ENCODE measurements at places on chromosomes 11 and 22.

DNA sequence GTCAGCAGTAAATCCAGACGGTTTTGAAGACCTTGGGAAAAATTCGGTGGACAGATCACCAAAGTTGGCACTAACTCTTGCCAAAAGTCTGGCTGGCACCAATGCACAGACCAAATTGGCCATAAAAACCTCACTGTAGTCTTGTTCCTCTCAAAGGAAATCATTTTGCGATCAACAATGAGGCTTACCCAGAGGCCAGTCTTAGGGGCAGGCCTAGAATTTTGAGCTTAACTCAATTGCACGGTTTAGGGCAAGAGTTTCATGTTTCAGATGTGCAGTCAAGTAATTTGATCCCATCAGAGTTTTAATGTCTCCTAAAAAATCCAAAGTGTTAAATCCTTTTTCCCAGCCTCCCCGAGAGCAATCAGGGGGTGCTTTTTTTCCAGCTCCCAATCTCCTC is 19.0 kb downstream of the MPPED2 start:
- DNase-seq, result no peak

DNA sequence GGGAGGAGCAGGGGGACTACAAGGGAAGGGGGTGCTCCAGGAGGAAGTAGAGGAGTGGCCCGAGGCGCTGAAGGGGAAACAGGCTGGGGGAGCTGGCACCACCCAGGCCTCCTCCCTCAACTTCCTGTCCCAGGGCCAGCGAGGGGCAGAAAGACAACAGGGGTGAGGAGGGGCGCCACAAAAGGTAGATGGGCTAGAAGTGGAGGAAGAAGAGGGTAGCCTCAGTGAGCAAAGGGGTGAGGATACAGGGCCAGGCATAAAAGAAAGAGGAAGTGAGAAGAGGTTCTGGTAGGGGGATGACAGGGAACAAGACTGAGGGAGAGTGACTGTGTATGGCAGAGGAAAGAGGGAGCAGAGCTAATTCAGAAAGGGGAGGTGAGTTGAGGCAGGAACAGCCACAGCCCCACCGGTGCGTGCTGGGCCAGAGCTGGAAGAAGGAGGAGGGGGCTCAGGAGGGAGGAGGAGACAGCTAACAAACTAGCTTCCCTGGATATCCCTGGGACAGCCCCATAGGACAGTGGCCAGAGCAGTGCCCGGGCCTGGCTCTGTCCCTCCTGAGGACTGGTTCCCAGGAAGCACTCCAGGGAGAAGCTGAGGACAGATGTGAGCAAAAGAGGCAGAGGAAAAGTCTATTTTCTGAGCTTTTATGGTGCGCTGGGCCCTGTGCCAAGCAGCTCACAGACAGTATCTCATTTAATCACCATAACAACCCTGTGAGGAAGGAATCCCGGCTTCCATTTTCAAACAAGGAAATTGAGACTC is 8.5 kb downstream of the DCHS1 start:
- peak; percentile 63 for DNase-seq

DNA sequence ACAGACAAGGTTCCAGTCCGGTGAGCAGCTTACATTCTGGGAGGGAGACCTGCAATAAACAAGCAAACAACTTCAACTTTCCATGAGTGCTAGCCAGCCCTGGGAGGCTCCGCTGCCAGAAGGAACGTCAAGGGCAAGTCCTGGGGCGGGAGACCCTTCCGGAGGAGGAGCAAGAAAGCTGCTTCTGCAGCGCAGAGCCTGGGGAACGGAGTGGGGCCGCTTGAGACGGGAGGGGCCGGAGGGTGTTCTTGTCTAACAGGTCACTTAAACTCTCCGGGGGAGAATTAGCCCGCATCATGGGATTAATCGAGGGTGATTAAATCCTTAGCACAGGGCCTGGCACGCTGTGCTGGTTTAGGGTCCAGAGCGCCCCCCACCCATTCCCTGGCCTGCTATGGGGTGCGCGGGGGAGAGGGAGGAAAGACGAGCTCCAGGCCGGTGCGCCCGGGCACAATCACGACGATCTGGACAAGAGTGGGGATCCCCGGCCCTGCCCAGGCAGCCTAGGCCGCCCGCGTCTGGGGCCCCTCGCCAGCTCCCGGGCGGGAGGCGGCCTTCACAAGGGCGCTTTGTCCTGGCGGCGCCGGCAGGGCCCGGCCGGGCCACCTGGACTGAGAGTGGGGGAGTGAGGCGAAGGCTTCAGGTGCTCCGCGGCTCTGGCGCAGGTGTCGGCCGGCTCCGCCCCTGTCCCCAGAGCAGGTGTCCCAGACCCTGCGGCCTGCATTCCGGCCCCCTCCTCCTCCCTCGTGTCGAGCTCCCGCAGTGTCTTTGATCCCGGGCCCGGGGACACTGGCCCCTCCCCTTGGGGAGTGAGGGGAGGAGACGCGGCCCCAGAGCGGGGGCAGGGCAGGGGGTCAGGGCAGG is 663 bp upstream of the LARGE2 start:
- DNase-seq, result no peak

DNA sequence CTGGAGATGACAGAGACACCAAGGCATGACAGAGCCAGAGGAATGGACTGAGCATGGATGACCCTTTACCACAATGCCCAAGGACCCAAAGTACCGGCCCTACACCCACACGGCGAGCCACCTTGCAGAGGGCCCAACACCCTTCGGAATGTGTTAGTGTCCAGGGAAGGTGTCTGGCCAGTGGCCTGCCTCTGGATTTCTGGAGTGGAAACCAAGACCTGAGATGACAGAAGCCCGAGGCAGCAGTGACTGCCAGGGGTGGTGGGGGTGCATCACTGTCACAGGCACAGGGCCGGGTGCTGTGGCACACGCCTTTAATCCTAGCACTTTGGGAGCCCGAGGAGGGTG is 28.7 kb downstream of the PDGFB start:
- no peak for DNase-seq

GRCh38 chr22:37499027-37499707 is 13.0 kb upstream of the MFNG start:
- DNase-seq, result no peak

- no peak for DNase-seq
These were observed 31.6 kb upstream of the MYH9 start for GRCh38 chr22:36419177-36419911.

GRCh38 chr11:119148720-119149017 is 183 bp upstream of the ABCG4 start:
- DNase-seq, result no peak

DNA sequence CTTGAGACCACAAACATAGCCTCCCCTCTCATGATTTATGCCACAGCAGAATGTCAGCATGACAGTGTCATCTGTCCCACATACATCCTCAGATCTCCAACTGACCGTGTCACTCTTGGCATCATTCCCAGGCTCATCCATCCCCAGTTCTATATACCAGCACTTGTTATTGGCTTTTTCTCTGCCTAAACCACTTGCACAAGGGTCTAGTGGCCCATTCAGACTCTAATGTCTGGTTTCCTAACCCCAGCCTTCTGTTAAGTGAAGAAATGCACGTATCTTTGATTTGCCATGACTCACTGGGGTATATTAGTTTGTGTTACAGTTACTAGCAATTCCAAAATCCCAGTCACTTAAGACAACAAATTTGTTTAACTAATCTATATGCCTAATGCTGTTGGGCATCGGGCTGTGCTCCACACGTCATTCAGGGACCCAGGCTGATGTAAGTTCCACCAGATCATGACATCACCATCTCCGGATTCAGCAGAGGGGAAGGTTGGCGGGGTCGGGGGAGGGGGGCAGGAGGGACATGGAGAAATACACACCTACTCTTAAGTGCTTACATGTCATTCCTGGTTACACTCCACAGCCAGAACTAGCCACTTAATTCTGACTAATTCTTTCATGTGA is 517.4 kb downstream of the BUD13 start:
- no peak for DNase-seq

DNA sequence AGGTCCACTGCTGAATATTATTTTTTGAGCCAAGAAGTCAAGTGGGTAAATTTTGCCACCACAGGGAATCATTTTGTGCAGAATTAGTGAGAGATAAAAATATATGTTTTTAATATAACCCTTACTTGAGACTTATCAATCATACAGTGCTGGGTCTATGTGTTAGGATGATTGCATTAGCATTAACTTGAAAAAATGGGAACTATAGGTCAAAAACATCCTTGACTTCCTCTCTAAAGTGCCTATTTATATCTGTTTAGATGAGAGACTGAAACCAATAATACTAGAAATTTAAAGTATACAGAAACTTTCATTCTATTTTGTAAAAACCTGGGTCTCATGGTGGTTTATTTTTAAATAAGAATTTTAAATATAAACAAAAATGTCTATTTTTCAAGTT is 65.1 kb upstream of the CARD18 start:
- DNase-seq, result no peak

DNA sequence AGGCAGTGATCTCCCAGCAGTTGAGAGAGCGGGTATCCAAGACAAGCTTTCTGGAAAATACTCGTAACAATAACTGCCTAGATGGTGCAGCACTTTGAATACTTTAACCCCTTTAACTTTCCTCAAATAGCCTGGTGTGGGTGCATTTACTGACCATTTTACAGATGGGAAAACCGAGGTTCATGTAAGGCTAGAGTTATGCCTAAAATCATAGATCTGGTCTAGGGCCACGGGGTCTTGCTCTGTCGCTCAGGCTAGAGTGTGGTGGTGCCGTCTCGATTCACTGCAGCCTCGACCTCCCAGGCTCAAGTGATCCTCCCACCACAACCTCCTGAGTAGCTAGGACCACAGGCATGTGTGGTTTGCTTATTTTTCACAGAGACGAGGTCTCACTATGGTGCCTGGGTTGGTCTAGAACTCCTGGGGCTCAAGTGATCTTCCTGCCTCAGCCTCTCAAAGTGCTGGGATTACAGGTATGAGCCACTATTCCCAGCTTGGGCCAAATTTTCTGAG is 269.2 kb upstream of the SYN3 start:
- no peak for DNase-seq

GRCh38 chr11:109309153-109309552 is 112.8 kb upstream of the C11orf87 start:
- no peak for DNase-seq

DNA sequence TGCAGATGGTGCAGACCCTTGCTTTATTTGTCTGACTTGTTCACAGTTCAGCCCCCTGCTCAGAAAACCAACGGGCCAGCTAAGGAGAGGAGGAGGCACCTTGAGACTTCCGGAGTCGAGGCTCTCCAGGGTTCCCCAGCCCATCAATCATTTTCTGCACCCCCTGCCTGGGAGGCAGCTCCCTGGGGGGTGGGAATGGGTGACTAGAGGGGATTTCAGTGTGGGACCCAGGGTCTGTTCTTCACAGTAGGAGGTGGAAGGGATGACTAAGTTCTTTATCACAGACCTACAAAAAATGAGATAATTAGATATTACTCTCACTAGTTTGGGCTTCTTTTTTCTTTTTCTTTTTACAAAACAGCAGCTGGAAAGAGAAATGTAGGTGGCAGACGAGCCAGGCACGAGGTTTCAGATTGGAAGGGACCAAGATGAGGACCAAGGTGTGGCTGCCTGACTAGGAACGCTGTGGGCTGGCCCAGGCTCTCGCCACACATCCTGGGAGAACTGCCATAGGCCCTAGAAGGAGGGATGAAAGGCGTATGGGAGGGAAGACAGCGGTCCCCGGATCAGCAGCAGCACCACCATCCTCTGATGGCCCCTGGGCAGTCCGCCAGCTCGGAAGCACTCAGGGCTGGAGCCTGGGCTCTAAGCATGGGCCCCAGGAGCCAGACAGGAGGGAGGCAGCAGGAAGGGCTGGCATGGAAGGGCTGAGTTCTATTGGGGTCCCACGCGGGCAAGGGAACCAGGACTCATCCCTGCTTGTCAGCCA is 14.2 kb downstream of the TXN2 start:
- no peak for DNase-seq

GRCh38 chr11:61966734-61967115 is 709 bp downstream of the FTH1 start:
- no peak for DNase-seq

DNA sequence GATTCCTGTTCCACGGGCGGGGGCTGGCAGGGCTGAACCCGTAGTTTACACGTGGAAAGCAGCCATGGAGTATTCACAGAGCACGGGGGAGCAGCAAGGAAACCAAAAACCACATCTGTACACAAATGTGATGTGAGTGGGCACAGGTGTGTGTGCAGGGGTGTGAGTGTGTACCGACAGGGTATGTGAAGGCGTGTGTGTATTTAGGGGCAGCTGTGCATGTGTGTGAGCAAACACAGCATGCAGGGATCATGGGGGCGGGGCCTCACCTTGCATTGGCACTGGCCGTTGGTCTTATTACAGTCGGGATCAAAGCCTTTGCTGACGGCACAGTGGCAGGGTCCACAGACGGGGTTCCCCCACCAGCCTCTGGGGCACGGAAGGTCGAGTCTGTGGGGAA is 58.4 kb downstream of the TRMU start:
- no peak for DNase-seq

DNA sequence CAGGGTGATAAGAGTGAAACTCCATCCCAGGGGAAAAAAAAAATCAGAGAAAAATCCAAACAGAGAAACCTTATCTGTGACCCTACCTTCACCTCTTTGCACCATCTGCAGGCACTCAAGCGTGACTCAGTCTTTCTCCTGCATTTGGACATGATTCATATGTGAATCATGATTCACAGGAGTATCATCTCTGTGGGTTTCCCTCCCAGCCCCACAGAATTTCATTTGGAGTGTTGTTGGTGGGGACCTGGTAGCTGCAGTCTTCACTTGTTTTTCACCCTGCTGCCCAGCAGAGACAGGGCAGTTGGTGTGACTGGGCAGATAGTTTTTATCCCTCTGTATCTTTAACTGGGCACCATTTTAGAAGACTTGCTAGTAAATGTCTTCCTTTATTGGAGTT is 75.7 kb downstream of the DEPDC5 start:
- DNase-seq, result peak; percentile 24

DNA sequence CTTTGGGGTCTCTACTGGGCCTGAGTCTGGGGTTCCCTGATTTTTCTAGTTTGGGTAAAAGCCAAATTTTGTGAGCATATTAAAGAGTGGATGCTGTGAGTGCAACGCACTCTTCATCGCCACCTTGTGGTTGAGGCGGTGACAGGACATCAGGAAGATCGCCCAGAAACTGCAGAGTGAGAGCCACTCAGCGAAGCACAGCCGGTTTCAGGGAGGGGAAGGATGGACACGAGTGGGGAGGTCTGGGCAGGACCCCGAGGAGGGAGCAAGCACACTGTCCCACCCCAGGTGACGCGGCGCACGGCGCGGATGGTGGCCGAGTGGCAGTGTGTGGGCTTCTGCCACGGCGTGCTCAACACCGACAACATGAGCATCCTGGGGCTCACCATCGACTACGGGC is 9.1 kb downstream of the SELENOO start:
- no peak for DNase-seq

GRCh38 chr22:50670914-50671538 is 1.6 kb upstream of the SHANK3 start:
- DNase-seq, result no peak

GRCh38 chr22:30327864-30328345 is 1.2 kb upstream of the TBC1D10A start:
- DNase-seq, result no peak

GRCh38 chr11:134636071-134636470 is 224.0 kb upstream of the B3GAT1 start:
- DNase-seq, result no peak

Measured in GM06990 (cell line).